Activated naive CD4-positive, alpha-beta T cell treated with anti-CD3 and anti-CD28 coated beads for 36 hours (primary cell): ENCODE measurements at places on chromosomes 3 and 15. TPM values are rescaled to one million over a fixed set of nuclear protein-coding genes. Genes with fewer than 3 reads are reported as not detected.
A peak's percentile ranks its signal among the peaks of the same experiment; 100 is the strongest.

Gene AHSG
- not detected for total RNA-seq

Gene ZNF385D
- not detected for total RNA-seq

Gene CEP19
- total RNA-seq: 4.4 TPM

Gene GRIP2
- total RNA-seq: not detected

Gene SLC22A14
- not detected for total RNA-seq

Gene PROS1
- 0.55 TPM for total RNA-seq

Gene SPSB4
- not detected for total RNA-seq

Gene ITGA11
- total RNA-seq: 0.12 TPM

Gene TMEM158
- not detected for total RNA-seq

Gene SLC28A1
- total RNA-seq: not detected

DNA sequence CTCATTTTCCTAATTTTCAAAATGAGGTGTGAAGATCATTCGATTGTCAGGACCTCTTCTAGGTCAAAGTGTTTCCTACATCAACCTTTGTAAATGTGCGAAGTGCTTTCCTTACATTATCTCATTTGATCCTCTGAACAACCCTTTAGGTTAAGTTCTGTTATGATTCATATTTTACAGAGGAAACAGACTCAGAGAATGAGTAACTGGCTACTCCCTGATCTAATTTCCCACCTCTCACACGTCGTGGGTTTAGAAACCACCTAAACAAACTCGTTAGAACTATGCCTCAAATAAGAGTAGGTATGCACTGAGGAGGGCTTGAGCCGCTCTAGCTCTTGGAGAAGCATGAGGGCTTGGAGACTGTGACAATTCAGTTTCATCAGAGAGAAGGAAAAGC is 148.6 kb downstream of the CD47 start:
- DNase-seq: peak; percentile 61

GRCh38 chr15:68387381-68388143 is 44.4 kb downstream of the ITGA11 start:
- no peak for DNase-seq

- no peak for DNase-seq
Measured at GRCh38 chr3:152091725-152092124, 177.0 kb upstream of the MBNL1 start.

DNA sequence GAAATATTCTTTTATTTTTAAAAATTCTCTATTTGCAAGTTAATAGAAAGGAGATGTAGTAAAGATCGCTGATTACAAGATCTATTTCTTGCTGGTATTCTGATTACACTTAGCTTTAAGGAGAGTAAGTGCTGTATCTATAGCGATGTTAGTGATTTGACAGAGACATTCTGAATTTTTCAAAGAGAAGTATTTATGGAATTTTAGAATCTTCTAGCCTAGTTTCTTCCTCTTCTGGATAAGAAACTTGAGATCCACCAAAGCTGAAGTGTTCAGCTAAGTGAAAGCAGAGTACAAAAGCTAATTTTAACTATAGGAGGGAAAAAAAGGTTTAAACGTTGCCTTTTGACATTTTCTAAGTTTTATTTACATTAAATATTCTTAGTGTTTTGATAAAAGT is 72.1 kb upstream of the RARB start:
- no peak for DNase-seq

GRCh38 chr3:133620066-133620784 is 41.5 kb downstream of the TOPBP1 start:
- DNase-seq: no peak

GRCh38 chr3:55968331-55968730 is 481.2 kb upstream of the WNT5A start:
- DNase-seq: no peak

DNA sequence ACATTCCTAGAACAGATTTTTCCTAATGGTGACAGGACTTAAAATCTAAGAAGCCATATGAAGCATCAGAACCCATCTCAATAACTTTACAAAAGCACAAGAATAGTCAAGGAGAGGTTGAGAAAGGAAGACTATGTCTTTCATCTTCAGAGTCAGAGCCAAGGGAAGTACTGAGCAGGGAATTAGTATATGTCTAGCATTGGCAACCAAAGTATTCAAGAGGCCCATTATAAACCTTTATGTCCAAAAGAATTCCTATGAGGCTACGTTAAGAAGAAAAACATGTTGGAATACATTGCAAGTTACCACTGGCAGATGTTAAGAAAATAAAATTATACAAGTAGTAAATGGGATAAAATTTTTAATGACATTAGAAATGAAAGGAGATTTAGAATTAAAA is 150.5 kb downstream of the MAGI1 start:
- no peak for DNase-seq

GRCh38 chr3:197456261-197457091 is 99.3 kb downstream of the BDH1 start:
- peak; percentile 75 for DNase-seq

DNA sequence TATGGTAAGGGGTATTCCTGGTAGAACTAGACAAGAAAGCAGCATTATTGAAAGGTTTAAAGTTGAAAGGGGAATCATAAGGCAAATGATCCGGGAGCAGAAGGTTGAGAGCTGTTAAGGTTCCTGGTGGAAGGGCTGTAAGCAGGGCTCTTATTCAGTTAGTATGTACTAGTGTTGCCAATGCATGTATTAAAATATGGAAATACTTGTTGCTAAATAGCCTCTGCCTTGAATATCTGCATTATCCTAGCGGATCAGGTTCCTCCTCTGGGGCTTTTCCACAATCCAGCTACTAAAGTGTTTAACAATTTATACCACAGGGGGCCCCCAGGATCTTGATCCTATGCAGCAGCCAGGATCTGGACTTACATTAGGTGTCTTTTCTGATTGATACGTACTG is 7.3 kb upstream of the COPB2 start:
- DNase-seq: no peak

DNA sequence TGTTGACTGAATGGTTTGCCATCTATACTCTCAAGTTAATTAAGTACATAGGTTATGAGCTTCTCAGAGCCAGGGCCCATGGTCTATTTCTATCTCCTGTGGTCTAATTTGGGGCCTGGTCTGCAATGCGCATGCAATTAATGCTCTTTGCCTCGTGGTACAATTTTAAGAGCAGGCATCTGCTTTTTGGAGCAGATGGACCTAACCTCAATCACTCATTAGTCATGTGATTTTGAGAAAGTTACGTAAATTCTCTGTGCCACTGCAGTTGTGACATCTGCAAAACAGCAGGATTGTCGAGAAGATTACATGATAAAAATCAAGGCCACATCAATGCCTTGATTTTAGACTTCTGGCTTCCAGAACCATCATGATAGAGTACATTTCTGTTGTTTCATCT is 543.7 kb upstream of the ADAMTS9 start:
- no peak for DNase-seq

- DNase-seq: no peak
Measured at GRCh38 chr3:9214599-9214998, 34.8 kb downstream of the SRGAP3 start.

DNA sequence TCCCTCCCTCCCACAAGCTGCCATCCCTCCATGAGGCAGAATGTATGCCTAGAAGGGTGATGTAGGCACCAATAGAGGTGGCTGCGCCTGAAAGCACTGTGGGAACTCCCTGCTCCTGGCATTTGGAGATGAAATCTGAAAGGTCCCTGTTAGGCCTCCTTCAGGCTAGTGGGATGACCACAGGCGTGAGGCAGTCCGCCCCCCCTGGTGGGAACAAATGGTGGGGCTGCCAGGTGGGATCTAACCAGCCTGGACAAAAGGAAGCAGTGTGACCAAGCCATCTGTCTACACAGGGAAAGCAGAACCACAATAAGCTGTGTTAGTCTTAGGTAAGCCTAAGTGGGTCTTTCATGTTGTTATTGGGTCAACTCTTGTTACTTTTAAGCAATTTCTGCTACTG is 25.3 kb downstream of the IL5RA start:
- no peak for DNase-seq

DNA sequence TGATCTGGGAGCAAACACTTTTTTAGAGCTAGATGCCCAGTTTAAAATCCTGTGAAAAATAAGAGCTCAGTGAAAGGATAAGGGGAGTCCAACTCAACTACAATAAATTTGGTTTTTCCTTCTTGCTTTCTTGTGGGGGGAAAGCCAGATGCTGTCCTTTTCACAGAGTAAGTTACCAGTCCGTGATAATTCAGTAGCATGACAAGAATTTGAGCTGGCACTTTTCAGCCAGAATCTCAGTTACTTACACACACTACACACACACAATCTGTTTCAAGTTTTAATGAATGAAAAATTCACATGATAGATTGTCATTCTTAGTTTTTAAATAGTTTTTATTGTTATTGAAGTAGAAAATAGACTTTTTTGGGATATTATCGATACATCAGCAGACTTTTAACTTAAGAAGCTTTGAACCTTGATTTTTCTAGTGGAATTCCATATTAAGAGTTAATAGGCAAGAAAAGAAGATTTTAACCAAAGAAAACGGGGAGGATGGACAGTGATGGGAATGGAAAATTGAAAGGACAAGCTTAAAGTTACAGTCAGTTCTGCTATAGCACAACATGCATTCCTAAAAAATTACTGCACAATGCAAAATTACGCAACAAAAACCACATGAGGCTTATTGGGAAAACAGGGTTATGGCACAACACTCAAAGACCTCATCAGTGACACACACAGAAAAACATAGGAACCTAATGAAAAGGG is 47.0 kb downstream of the PSMD6 start:
- DNase-seq: no peak

DNA sequence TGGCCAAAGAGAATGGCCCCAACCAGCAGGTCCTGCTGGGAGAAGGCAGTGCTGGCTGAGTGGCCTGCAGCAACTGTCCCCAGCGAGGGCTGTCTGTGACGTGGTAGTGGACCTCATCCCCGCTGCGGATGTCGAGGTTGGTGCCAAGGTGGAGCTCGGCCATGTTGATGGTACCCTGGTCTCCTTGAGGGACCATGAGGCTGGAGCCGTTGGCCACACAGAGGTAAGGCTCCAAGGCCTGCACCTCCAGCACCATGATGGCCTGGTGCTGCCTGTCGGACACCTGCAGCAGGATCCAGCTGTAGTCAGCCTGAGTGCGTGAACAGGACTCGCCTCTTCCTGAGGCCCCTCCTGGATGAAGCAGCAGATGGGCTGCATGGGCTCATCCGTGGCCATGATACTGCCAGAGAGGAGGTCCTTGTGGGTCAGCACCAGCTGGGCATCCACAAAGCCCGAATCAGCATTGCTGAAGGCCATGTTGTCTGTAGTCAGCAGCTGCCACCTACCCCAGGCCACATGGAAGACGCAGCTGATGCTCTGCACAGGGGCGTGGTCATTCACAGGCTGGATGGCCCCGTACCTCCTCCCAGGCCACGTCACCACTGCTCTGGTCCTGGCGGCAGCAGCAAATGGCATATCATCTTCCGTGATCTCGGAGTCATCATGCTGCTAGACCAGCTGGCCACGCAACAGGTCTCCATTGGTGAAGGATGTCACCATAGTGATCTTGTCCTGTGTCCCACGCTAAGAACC is 167.5 kb downstream of the GOLGA6L4 start:
- no peak for DNase-seq

GRCh38 chr15:51861557-51862359 is 32.3 kb downstream of the TMOD3 start:
- DNase-seq: peak; percentile 79

GRCh38 chr3:9397906-9398699 is 688 bp downstream of the SETD5 start:
- peak; percentile 43 for DNase-seq

- DNase-seq: peak; percentile 5
Measured at GRCh38 chr3:73868688-73869315, 244.1 kb upstream of the PDZRN3 start.

- peak; percentile 69 for DNase-seq
Measured at GRCh38 chr15:82663186-82663600, 16.0 kb upstream of the CPEB1 start.

- no peak for DNase-seq
Measured at GRCh38 chr3:110618512-110619226, 452.9 kb upstream of the NECTIN3 start.

DNA sequence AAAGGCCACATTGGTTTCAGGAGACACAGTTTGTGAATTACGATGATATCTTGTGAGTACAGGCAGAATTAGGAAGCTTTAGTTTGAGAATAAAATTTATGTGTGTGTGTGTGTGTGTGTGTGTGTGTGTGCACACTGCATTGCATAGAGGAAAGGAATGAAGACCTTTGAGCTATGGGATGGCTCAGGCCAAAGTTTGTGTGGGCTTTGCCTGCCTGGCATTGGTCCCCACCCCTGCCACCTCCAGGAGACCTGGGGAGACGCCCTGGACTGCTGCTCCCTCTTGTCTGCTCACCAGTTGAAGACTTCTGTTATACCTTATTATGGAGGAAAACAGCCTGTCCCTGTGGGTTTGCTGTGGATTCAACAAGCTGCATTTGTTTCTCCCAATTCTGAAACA is 37.2 kb downstream of the TIGIT start:
- DNase-seq: no peak

DNA sequence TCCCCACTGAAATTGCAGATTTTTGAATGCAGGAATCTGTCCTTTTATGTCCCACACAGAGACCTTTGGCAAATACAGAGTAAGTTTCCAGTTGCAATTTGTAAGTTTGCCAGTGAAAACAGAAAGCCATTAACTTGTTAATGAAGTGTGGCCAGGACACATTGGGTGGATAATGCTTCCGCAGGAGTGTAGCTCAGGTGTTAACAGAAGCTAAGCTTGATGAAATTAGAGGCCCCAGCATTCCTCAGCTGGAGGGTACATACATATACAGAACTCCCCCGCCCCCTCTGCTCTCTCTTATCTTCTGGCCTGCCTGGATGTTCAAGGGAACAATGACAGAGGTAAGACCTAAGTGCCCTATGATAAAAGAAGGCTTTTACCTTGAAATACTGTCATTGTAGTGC is 8.1 kb upstream of the LRRC2 start:
- DNase-seq: no peak

GRCh38 chr3:191412759-191413158 is 48.2 kb upstream of the PYDC2 start:
- DNase-seq: no peak

GRCh38 chr3:99429502-99429901 is 208.9 kb upstream of the COL8A1 start:
- DNase-seq: no peak
